Effector memory CD4-positive, alpha-beta T cell (primary cell): ENCODE measurements at places on chromosomes 13 and 19.

DNA sequence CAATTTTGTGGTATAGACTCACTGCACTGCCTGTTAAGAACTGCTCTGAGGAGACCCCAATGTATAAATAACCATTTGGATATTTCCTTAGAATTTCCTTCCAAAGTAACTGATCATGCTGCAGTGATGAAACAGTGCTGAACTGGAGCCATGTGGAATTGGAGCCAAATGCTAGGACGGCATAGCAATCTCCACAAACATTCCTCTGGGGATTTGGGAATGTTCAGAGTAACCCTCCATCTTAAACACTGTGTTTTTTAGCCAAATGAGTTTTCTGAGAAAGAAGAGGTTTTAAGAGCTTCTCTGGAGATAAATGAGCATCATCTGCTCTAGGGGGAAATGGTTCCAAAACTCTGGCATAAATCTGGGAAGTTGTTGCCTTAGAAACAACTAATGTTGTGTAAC lies 98.2 kb downstream of the OLFM4 start:
- DNase-seq = no peak
- H3K4me1 ChIP-seq = no peaks in the 10 kb centered on the region
- H3K4me3 ChIP-seq = no peak overlapping the region
- H3K36me3 ChIP-seq = no peaks in the 10 kb centered on the region
- no peak overlapping the region for H3K27ac ChIP-seq

- no peaks in the 10 kb centered on the region for H3K36me3 ChIP-seq
- no peaks in the 10 kb centered on the region for H3K27me3 ChIP-seq
- DNase-seq = no peak
- H3K4me1 ChIP-seq = peaks cover 2% of the 10 kb centered on the region
- H3K4me3 ChIP-seq = no peak overlapping the region
- no peak overlapping the region for H3K27ac ChIP-seq
Measured at GRCh38 chr13:100394005-100394695, 194.4 kb downstream of the GGACT start.

DNA sequence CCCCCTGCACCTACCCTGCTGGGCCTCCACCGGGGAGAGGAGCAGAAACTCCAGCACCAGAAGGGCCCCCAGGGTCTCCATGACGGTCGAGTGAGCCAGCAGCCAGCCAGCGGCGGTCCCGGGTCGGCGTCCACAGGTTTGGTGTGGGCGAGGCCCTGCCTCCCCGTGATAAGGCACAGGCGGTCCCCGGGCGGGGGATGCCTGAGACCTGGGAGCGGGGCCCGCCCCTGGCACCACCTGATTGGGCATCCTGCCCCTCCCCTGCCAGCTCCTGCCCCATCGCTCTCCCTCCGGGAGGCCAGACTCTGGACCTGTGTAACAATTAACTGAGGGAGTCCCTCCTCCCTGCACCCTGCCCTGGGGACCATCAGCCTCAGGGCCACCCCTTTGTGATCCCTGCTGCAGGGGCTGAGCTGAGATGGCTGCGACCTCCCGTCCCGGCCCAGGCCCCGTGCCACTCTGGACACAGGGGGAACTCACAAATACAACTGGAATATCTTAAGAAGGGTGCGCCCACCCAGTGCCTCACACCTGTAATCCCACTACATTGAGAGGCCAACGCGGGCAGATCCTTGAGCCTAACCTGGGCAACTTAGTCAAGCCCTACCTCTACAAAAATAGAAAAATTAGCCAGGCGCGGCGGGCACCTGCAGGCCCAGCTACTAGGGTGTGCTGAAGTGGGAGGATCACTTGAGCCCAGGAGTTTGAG lies at the start of gene SMIM24:
Gene SMIM24, minus strand, starts transcription at position 143 of the 709 bp plus-strand sequence. Its CDS starts 62 bp downstream, at position 81.
- no peaks in the 10 kb centered on the region for H3K27me3 ChIP-seq
- no peak within 1 kb of the TSS for H3K4me3 ChIP-seq
- DNase-seq = no peak
- H3K36me3 ChIP-seq = no peaks in the 10 kb centered on the region

GRCh38 chr19:21482863-21483276 lies 22.5 kb upstream of the ZNF429 start:
- peak; percentile 44 for DNase-seq
- no peaks in the 10 kb centered on the region for H3K27me3 ChIP-seq
- H3K4me3 ChIP-seq = no peak overlapping the region
- H3K36me3 ChIP-seq = no peaks in the 10 kb centered on the region
- no peak overlapping the region for H3K27ac ChIP-seq

- DNase-seq = no peak
- no peaks in the 10 kb centered on the region for H3K36me3 ChIP-seq
- H3K4me3 ChIP-seq = no peak overlapping the region
- H3K27ac ChIP-seq = no peak overlapping the region
- H3K4me1 ChIP-seq = no peaks in the 10 kb centered on the region
Measured at GRCh38 chr19:39759457-39760184, 19.0 kb upstream of the LEUTX start.

- H3K4me3 ChIP-seq = no peak overlapping the region
- H3K27ac ChIP-seq = no peak overlapping the region
Measured at GRCh38 chr13:76775088-76775740, 111.0 kb downstream of the KCTD12 start.
